ENCODE measurements at places on chromosomes 16 and 17.

- no peak for DNase-seq
Measured at GRCh38 chr16:56683424-56684172, 1.3 kb downstream of the MT1X start.

DNA sequence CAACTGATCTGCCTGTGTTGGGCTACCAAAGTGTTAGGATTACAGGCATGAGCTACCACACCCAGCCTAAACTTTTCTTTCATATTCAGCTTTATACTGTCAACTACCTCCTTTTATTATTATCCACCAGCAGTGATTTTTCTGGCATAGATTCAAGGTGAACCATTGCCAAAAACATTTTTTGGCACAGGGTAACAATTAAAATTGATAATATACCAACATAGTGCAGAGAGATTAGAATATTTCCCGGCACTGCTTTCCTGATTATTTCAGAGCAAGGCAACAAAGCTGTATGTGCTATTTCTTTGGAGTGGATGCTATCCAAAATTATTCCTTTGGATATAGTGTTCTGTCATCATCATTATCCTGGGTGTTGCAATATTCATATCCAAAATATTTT is 781.6 kb upstream of the SOX9 start:
- no peak for DNase-seq

DNA sequence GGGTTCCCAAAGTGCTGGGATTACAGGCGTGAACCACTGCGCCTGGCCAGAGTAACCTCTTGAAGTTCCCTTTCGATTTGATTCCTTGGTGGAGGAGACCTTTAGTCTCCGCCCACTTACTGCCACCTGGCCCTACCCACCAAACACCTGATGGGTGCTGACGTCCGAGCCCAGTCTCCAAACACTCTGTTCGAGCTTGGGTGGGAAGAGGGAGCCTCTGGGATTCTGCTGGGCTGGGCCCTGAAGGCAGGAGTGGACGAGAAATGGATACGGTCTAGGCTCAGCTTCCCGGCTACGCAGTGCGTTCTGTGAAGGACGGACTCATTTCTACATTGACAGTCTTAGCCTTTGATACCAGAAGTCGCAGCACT is 870 bp upstream of the ITGA3 start:
- DNase-seq, result no peak

DNA sequence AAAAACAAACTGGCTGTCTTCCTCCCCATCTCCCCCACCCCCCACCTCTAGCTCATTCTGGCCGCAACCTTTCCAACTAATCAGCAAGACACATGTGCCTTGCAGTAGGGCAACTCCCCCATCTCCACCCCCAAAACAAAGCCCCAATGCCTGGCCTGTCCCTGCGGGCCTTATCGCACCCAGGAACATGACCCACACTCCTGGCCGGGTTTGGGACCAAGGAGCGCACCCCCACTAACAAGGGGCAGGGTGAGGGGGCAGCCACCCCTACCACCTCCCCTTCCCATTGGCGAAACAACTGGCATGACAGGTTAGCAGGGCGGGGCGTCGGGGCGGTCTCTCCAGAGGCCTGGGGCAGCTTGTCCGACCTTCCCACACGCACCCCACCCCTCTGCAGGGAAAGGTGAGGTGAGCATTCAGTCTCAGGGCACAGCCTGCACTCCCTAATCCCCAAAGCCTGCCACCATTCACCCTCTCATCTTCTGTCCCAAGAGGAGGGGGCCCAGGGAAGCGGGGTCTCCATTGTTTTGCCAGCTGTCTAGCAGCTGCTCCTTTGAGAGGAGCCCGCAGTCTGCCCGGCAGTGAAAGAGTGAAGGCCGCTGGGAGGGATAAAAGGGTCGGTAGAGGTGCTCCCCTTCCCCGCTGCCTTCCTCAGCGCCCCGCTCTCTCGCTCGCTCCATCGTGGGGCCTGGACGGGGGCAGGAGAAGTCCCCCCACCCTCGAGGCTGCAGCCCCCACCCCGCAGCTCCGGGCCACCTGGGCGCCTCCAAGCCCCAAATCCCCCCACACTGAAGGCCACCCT is 765 bp downstream of the MYO18A start:
- peak; percentile 32 for DNase-seq

DNA sequence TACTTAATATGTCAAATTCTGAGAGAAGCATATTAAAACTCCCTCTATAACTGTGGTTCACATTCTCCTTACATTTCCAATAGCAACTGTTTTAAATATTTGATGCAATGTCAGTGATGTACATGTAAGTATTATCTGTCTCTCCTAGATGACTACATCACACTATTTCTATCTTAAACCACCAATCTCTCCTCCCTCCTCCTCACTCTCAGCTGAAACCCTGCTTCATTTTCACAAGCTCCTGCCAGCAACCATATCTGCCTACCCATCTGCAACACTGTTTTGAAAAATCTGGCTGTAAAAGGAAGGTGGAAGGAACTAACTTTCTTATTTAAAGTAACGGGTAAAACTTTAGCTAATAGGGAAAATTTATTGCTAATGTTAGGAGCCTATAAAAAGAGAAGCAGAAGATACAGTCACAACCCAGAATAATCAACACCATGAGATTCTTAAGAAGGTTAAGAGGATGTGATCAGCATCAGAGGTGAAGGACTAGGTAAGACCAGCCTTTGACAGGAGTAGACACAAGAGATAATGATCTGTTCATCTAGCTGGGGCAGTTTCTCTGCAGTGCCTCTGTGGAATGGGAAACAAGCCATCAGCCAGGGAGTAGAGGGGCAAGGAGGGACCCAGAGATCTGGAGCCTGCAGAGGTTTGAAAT is 31.0 kb downstream of the MYH10 start:
- no peak for DNase-seq

- DNase-seq, result no peak
Measured at GRCh38 chr16:920051-920681, 50.6 kb downstream of the LMF1 start.

GRCh38 chr17:1412185-1413110 is 12.4 kb upstream of the YWHAE start:
- DNase-seq, result no peak

Measured in cerebellar nuclear complex (tissue), 1 donor.